ENCODE measurements at places on chromosomes 3 and 15.

DNA sequence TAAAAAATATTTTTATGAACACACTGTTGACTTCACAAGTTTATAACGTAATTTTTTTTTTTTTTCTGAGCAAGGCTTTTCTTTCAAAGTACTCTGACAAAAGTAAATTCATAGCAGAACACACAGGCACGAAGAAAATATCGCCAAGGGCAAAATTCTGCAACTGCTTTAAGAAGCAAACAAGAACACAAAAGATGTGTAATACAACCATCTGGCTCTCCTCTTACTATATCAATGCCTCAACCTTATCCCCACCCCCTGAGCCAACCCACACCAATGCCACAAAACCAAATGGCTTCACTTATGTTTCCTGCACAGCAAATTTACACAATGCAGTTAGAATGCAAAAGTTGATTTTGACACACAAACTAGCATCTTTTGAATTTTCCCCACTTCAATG, 274.2 kb downstream of the FOXP1 start:
- DNase-seq: no peak

- DNase-seq: no peak
Measured at GRCh38 chr3:188007897-188008296, 146.1 kb upstream of the LPP start.

GRCh38 chr15:71242292-71242691, 127.0 kb downstream of the THSD4 start:
- DNase-seq: no peak

DNA sequence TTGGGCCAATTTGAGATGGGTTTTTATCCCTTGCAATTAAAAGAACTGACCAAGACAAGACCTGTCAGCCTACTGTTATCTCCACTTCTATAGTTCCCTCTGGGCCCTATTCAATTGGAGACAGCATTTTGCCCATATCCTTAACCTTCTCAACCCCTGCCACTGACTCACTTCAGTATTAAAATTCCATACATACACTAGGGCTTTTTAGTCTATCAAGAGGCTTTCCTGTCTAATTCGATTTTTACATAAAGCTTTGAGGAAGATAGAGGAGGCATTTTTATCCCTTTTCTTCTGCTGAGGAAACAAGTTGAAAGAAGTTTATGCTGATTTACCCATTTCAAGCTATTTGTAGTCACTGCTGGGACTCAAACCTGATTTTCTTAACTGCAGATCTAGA, 51.1 kb downstream of the GTF2E1 start:
- DNase-seq: no peak

GRCh38 chr15:47917881-47918280, 200.6 kb downstream of the SEMA6D start:
- DNase-seq: no peak

DNA sequence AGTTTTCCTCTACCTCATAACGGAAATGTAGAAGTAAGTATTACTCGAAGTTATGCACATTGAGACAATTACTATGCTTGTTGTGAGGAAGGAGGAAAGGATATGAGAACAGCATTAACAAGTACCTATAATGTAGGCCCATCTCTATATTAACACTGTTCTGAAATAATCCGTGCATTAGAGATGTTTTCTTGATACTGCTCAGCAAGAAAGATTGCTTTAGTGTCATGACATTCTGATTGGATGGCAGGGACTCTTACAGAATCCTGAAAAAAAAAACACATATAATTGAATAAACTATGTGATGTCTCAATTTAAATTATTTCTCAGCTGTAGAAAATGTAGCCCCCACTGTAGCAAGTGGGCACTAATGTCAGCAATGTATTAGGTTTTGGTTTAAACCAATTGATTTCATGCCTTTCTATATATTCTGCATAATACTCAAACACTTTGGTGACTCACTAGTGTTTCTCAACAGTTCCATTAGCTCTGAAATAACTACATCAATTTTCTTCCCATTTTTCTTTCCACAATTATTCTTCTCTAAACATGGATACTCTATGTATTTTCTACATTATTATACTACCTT, 598.3 kb upstream of the BCHE start:
- DNase-seq: no peak

DNA sequence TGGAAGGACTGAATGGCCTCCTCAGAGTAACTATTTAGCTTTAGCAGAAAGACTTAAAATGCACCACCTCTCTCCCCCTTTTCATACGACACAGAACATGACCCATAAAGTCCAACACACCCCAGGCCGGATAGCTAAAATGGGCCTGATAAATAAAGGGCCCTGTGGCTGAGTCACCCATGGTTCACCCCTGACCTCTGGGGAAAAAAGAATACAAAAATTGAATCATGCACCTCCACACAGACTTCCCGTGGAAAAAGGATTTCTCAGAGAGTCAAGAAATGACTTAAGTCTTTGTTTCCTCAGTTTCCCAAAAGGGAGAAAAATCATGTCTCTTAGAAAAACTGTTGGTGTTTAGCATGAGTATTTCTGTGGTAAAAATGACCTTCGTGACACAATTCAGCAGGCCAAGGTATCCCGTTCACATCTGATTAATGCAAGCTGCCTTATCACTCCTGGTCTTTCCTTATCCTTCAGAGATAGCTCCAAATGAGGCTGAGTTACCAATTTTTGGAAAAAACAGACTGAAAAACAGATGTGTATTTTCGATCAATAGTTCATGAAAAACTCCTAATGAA, 34.0 kb upstream of the ARHGEF3 start:
- DNase-seq: no peak

- no peak for DNase-seq
Measured at GRCh38 chr15:74960995-74961588, 4.5 kb upstream of the RPP25 start.

- DNase-seq: no peak
Measured at GRCh38 chr3:66224220-66224619, 3.4 kb downstream of the SLC25A26 start.

GRCh38 chr15:94722024-94722636, 490.8 kb downstream of the MCTP2 start:
- no peak for DNase-seq

- no peak for DNase-seq
Measured at GRCh38 chr3:97958396-97958795, 13.8 kb downstream of the RIOX2 start.

- DNase-seq: peak; percentile 76
Measured at GRCh38 chr15:67521029-67521782, at the start of gene C15orf61. C15orf61 (plus strand) TSS chr15:67521131; CDS start chr15:67521249, 118 bp downstream.

DNA sequence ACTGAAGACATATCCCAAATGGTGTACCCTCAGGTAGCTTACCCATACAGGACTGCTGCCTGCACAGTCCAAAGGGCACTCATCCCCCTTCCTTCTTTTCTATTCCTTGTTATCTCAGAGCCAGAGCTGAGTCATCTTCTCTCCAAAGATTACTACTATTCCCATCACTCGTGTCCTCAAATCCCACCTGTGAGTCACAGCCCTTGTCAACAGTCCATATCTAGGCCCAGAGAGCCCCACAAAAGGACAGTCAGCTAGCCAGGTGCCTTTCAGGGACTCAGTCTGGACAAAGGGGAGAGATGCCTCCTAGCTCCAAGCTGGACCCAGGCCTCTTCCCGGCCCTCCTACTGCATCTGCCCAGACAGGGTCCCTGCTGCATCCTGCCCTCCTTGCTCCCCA, 11.0 kb downstream of the PARP16 start:
- DNase-seq: no peak

GRCh38 chr3:67048715-67049074, 50.6 kb downstream of the KBTBD8 start:
- no peak for DNase-seq

DNA sequence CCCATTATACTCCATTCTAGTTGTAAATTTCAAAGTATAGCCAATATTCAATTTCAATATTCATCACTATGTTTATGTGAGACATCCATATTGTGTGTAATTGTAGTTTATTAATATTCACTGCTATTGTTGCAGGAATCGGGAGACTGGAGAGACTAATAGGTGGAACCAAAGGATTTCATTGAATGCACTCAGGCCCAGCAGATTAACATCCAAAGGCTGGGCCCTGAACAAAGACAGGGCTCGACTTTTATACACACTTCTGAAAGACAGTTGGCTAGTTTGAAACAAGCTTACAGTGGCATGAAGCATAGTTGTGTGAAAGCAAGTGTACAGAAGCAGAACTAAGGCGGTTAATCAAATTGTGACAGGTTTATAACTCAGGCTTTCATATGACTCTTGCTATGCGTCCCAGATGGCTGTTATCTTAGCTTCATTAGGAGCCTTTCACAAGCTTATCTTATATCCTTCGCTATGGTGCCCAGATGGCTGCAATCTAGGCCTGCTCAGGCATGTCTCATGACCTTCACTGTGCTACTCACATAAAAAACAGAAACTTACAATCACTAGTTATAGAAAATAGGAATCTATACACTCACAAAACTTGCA, 1038.8 kb upstream of the EPHA6 start:
- DNase-seq: no peak

GRCh38 chr3:132753946-132754345, 31.7 kb upstream of the NPHP3 start:
- no peak for DNase-seq
